ENCODE measurements at places on chromosomes 3 and 15.

DNA sequence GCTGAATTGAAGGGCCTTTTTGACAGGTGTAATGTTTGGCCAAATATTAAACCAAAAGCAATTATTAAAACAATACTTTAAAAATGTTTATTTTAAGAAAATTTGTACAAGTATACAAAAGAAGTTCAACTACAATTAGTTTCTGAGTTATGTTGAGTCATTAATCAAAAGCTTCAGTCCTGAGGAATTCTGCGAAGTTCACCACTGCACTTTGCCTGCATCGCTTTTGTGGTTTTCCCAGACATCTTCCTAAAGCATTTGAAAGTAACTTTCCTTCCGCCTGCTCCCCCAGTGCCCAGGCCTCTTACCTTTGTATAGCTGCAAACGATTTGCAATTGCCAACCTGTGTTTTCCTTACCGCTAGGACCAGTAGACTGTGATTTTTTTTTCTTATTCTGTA lies 69.5 kb downstream of the KCNAB1 start:
- DNase-seq = no peak

DNA sequence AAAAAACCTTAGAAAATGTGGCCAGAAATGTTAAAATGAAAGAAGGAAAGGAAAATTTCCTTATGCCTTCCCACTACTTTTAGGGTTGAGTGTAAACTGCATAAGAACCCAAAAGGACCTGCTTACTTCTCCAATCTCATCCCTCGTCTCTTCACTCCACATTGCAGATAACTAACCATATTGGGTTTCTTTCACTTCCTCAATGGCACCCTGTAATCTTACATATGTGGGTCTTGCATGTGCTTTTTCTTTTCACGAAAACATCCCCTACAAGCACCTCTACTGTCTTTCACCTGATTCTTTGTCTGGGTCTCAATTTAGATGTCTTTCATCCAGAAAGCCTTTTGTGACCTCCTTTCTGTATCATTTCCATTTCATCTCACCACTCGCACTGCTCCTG lies 23.1 kb downstream of the EOMES start:
- DNase-seq = no peak

- DNase-seq = no peak
Measured at GRCh38 chr3:171346582-171347300, 113.5 kb downstream of the TNIK start.

GRCh38 chr3:63242124-63242523 lies 36.0 kb upstream of the SYNPR start:
- no peak for DNase-seq

DNA sequence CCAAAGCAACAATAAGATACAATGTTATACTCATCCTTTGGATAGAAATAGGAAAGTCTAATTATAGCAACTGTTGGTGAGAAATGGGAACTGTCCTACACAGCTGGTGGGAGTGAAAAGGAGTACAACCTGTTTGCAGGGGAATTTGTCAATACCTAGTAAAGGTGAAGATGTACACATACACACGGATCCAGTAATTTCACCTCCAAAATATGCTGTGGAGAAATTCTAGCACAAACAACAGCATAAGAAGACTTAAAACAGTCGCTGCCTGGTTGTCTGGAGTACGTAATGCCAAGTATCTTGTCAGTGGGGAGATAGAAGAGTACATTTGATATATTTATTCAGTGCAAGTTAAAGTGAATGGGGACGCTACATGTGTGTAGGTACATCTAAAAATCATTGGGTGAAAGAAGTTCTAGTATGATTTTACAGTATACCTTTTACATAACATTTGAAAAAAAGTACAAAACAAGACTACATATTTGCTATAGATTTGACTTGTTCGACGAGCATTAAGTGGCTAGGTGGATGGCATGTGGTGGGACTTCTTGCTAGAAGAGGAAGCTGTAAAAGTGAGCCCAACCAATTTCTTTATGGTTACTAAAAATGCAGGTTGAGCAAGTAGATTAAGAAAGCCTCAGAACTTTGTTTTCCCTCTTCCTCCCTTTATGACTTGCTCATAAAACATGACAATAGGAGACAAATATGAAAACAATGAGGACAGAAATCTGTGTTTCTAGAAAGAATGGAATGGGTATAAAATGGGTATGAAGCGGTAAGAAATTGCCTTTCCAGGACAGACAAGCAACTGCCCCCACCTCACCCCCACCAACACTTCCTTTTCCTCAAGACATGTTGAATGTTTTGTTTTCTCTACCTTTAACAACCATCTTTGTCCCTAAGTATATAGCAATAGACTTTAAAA lies 50.2 kb upstream of the CCR4 start:
- no peak for DNase-seq

- DNase-seq = no peak
Measured at GRCh38 chr3:46082849-46083248, 55.6 kb upstream of the XCR1 start.

All from Karpas-422 (cell line).